ENCODE measurements at places on chromosomes 4 and X.

- DNase-seq, result peak; percentile 88
These were observed 46.9 kb upstream of the RHOH start for GRCh38 chr4:40149960-40150385.

DNA sequence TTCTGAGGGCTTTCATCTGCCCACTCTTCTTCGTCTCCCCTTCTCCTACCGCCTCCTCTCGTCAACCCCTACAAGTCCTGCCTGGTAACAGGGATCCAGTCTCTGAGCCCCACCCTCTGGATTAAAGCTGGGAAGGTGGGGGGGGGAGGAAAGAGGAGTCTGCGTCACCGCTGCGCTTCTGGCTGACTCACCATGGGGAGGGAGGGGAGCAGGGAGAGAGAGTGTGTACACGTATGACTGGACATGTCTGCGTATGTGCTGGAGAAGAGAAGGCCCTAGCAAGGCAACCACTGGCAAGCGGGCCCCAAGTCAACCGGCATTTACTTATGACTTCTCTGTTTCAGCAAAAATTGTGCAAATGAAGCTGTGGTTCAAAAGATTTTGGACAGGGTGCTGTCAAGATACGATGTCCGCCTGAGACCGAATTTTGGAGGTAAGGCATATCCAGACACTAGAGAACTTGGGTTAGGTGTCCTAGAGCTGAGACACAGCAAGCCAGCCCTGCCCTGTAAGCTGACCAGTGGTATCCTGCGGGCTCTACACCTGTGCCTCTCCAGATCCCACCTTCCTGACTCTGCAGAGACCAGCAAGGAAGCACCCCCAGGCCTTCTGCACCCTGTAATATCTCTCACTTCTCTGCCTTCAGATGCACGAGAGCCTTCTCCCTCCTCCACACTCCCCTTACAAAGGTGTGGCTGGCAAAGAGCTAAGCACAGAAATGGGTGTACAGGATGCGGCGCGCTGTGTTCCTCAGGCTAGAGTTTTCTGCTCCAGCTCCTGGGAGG, 2.5 kb downstream of the GABRQ start:
- no peak for DNase-seq

DNA sequence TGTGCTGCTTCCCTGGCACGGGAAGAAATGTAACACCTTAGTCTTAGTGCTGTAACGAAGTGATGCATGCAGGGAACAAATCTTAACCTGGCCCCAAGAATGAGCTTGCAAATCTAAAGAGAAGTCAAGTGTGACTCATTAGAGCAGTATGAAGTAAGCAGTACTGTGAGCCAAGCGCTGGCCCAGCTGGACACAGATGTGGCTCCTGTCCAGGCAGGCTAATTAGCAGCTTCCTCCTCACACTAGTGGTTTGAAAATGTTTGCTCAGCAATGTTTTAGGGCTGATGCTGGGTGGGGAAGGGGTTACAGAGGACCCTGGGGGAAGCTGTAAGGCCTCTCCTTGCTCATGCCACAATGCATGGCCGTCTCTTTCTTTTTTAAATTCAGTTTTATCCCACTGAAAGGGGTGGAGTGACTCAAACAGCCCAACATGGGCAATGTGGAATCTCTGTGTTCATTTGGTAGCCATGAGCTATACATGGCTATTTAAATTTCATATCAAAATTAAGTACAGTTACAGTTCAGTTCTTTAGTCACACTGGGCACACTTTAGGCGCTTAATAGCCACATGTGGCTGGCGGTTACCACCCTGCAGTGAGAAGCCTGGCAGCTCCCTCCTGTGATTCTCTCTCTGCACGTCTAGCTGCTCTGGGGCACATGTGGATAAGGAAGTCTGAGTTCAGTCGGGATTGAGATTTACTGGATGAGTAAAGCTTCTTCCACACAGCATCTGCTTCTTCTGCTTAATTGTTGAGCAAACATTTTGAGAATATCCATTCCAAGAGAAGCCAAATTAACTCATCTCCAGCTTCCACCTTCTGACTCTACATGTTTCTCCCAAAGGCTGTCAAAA, 48.8 kb downstream of the MAP7D2 start:
- DNase-seq, result no peak

DNA sequence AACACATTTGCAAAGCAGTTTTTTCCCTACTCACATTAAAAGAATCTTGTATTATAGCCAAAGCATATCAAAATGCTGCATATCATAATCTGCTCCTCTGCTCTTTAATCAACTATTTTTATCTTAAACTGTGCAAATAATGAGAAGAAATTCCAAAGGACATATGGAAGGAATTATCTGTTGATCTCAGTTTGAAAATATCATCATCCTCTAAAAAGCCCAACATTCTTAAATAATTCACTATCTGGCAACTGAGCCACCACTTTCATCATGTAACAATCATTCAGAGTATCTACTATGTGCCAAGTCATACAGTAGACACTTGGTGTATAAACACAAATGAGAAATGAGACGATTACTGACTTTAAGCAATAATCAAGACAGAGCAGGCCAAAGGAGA, 63.0 kb downstream of the PRSS12 start:
- DNase-seq, result no peak

GRCh38 chr4:86500527-86500926, 93.6 kb upstream of the PTPN13 start:
- no peak for DNase-seq

DNA sequence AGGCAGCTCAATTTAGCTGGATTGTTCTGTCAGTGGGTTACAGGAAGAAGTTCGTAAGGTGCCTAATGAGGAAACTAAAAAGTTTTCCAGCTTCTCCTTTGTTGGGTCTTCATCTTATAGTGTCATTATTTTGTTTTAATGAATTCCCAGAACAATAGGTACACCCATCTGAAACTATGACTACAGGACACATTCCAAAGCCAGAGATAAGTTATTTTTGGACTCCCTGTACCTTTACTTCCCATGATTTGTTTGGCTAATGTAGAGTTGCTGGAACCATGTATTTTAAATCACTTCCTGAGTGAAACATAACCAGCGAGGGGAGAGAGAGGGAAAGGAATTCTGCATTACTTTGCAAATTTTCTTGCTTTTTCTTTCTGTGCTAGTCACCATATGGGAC, 114.0 kb downstream of the CLCN5 start:
- DNase-seq, result no peak

DNA sequence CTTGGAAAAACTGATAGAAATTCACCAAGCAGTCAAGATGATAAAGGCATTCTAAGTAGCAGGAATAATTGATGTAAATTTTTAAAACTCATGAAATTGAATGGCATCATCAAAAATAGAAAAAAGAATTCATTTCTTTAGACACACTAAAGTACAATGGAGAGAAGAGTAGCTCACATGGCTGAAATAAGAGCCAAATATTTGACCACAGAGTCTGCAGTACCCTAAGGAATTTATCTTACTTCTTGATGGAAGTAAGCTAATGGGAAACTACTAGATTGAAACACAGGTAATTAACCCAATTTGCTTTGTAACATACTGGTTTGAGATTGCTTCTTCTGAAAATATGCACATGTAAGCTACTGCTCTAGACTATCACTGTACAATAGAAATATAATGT, 70.8 kb upstream of the GPM6A start:
- DNase-seq, result no peak

GRCh38 chr4:163448540-163449203, 24.9 kb downstream of the TKTL2 start:
- no peak for DNase-seq

DNA sequence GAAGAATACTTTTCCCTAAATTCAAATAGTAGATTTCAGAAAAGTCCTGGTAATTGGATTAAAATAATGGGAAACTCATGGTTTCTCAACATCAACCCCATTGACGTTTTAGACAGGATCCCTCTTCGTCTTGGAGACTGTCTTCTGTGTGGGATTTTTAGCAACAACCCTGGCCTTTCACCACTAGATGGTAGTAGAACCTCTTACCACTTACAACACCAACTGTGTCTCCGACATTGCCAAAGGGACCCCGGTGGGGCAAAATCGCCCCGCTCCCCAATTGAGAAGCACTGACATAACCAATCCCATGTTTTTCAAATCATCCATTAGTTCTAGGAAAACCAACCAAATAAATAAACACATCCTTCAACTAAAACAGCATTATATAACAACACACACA, 16.9 kb upstream of the ANOS1 start:
- peak; percentile 37 for DNase-seq

DNA sequence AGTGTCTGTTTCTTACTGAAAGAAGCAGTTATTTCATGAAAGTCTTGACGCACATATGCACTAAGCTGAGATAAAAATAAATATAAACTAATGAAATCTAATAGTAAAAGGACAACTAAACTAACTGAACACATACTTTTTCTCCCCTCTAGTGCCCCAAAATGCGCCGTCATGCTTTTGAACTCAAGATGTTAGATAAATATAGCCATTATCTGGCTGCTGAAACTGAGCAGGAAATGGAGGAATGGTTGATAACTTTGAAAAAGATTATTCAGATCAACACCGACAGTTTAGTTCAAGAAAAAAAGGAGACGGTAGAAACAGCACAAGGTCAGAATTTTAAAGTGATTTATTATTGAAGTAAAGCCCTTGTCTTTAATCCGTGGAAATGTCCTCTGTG, 70.2 kb downstream of the DOCK11 start:
- DNase-seq, result no peak

- DNase-seq, result no peak
These were observed 148.3 kb upstream of the DGKK start for GRCh38 chrX:50618788-50619558.

- DNase-seq, result no peak
These were observed 69.3 kb downstream of the AMMECR1 start for GRCh38 chrX:110248578-110248977.

GRCh38 chrX:124282580-124282979, 49.9 kb upstream of the TEX13D start:
- DNase-seq, result no peak

DNA sequence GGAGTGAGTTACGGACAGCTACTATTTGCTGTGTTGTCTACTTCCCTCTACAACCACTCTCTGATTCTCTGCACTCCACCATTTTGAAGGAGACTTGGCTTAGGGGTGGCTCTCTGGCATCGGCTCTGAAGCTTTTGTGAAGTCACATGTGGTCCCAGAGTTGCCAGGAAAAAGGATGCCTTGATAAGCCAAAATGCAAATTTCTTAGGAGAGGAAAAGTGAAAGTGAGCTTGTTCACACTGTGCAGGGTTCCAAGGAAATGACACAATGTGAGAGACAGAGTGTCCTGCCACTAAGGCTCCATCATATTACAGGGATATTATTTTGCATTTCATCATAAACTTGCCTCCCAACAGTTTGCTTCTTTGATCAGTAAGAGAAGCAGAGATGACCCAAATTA, 7.2 kb downstream of the PHOX2B start:
- DNase-seq, result no peak

DNA sequence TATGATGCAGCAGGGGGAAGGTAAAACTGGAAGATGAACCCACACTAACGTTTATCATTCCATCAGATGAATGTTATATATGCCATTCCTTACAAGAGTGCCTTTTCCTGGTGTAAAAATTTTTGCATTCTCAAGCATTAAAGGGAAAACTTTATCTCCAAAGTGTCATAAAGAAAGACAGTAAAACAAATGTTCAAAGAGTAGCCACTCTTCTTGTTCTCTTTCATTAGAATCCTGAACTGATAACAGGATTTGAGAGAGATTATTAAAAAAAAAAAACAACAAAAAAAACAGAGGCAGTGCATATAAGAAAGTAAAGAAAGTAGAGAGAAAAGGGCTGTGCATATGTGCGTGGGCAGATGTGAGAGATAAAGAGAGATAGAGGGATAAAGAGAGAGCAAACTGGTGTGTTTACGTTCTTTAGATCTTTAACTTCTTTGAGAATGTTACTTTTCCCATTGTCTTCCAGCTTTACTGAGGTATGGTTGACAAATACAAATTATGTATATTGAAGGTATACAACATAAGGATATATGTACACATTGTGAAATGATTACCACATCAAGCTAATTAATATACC, 275.4 kb downstream of the HS3ST1 start:
- no peak for DNase-seq
